ENCODE measurements at places on chromosomes 6 and 20.

DNA sequence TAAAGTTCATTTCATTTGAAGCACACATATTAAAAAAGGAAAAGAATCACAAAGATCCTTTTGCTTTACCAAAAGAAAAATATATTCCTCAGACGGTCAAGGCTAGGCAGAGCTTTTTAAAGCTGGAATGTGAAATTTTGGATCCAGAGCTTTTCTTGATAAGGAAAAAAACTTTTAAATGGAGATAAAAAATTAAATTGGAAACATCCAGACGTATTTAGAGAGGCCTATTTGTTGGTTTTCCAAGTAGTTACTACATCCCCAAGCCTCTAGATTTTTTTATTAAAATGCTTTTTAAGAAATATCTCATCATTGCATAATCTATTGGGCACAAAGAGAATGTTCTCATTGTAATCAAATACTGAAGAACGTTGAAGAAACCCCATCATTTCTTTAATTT is 385.7 kb upstream of the CITED2 start:
- DNase-seq = no peak

GRCh38 chr6:90179190-90180169 is 117.2 kb downstream of the BACH2 start:
- DNase-seq = no peak

GRCh38 chr6:166112580-166112979 is 55.1 kb downstream of the TBXT start:
- DNase-seq = no peak

DNA sequence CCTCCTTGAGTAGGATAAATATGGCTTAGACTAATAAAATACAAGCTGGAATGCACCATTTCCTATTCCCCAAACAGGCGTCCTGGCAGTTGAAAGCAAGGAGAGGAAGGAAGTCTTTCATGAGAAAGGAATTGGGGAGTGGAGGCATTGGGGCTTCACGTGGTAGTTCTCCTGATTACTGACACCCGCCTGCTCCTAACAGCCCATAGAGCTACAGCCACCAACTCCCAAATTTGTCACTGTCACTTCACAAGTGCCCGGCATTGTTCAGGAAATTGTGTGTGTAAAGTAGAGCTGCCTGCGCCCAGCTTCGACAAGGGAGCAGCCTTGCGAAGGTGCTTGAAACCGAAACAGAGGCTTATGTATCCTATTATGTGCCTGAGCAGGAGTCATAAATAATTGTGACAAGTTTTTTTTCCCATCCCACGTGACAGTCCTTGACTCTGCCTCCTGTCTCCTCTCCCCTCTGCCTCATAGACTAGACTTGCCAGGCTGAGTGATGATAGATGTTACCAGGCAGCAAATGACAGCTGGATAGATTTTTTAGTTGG is 301.7 kb upstream of the ZFP64 start:
- no peak for DNase-seq

DNA sequence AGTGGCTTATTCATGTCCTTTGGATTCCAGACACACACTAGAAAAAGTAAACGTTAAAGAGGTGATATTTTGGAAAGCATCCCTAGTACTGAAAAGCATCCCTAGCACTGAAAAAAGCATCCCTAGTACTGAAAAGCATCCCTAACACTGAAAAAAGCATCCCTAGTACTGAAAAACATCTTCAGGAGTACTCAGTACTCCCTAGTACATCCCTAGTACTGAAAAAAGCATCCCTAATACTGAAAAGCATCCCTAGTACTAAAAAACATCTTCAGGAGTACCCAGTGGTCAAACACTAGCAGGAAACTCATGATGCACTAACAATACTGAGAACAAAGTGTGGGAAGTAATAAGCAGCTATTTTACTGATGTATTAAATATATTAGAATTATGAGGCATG is 45.6 kb upstream of the SAMHD1 start:
- no peak for DNase-seq

DNA sequence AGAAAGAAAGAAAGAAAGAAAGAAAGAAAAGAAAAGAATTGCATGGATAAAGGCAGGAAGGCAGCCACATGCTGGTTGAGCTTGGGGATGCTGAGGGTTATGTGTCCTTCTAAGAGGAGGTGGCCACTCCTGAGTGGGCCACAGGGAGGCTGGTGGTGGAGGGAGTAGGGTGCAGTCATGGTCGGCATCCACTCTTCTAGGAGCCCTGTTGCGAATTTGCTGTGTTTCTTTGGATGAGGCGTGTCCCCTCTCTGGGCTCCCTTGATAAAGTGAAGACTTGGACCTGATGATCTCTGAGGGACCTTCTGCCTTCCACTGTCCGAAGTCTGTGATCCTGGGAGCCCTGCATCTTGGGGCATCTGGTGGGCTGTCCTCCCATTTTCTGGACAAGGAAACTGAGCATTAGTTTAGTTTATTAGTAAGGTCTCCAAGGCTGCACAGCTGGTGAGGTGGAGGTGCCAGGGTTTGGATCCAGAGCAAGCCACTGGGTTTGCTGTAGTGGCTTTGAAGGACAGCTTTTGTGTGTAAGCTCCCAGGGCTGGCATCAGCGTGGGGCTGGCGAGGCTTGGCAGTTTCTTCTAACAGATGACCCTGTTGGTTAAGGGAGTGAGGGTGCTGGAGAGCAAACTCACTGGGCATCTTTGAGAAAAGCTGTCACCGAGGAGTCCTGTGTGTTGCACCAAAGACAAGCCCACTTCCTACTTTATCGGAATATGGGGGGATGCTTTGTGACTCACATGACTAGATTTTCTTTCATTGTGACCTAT is 4.3 kb downstream of the DLGAP4 start:
- no peak for DNase-seq

DNA sequence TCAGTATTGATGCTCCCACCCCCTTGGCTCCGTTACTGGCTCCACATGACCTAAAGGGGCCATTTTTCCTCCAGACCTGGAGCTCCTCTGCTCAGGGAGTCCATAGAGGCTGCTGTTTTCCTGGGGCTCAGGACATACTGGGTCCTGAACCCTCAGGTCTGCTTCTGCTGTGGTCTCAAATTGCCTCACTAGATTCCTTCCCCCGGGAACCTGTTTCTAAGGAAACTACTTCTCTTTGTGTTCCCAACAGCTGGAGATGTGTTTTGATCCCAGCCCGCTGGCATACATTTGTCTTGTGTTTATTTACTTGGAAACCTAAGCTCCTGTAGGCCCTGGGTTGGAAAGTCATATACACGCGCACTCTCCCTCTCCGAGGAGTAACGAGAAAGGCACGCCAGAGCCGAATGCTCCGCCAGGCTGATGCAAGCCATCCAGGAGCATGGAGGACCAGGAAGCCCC is 222.8 kb downstream of the UST start:
- no peak for DNase-seq

- no peak for DNase-seq
These were observed 492.0 kb upstream of the SULF2 start for GRCh38 chr20:48277266-48277665.

DNA sequence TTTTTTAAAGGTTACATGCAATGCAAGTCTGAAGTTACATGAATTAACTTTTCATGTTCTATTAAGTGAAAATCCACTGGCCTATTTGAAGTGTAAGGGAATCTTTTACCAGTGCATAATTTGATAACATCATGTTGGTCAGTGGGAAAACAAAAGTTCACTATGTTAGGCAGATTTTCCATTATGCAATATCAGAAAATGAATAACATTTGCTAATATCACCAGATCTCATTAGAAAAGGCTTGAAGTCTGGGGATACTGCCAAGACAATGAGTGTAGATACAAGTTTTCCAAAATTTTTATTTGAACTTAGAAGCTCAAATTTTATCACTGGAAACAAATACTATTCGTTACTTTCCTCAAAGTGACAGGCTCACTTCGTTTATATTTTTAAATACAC is 296.4 kb upstream of the CDH4 start:
- DNase-seq = no peak

- no peak for DNase-seq
These were observed 21.6 kb downstream of the SOBP start for GRCh38 chr6:107511511-107511993.

GRCh38 chr6:16048221-16048620 is 80.7 kb upstream of the MYLIP start:
- no peak for DNase-seq

- DNase-seq = no peak
These were observed 4.8 kb downstream of the HRH3 start for GRCh38 chr20:62215020-62215990.

GRCh38 chr6:149979293-149979692 is 15.6 kb downstream of the ULBP1 start:
- no peak for DNase-seq

DNA sequence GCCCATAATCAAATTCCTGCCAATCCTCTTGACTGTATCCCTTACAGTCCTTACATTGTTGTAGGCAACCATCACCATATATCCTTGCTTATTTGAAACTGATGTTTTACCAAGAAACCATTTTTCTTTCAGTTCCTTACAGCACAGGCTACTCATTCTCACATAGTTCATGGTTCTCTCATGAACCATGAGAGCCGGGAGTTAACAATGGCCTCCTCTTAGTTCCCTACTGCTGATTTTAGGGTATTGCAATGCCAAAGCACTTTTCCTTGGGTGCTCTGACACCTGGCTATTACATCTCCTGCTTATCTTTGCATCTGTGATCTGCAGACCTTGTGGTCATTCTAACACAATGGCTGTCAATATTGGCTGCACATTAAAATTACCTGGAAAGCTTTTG is 133.4 kb downstream of the MYB start:
- DNase-seq = no peak

DNA sequence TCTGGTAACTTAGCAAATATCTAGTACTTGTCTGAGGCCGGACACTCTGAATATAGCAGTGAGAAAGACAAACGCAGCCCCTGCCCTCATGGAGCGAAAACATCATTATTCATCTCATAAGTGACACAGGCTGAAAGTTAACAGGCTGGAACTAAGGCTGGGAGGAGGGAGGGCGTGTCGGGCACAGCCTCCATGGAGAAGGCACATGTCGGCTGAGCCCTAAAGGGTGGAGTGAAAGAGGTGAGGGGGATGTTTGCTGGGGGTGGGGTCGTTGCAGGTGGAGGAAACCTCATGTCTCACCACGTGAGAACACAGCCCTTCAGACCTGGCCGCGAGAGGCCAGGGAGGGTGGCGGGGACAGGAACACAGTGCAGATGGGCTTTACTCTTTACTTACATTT is 108.8 kb upstream of the FOXC1 start:
- no peak for DNase-seq

DNA sequence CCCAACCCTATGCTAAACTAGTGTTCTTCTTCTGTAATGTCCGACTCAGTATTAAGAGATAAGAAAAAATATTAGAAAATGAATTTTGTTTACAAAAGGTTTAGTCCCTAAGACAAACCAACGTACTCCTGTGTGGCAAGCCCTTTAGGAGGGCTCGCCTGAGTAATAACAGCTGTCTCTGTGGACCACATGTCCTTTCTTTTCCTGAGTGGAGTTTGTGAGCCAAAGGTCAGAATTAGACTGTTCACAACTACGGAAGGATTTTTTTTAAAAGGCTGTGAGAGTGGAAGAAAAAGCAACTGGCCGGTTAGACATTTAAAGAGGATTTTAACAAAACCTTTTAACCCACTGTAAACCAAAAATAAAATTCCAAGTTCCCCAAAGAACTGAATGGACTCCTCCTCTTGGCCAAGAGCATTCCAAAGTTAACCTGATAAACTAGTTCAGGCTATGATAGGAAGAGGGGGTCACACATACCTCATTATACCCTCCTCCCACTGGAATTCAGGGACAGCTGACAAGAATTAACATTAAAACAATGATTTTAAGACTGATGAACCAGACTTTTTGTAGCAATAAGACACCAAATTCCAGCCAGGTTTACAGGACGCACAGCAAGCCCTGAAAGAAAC is 43.5 kb downstream of the FAM184A start:
- DNase-seq = no peak

DNA sequence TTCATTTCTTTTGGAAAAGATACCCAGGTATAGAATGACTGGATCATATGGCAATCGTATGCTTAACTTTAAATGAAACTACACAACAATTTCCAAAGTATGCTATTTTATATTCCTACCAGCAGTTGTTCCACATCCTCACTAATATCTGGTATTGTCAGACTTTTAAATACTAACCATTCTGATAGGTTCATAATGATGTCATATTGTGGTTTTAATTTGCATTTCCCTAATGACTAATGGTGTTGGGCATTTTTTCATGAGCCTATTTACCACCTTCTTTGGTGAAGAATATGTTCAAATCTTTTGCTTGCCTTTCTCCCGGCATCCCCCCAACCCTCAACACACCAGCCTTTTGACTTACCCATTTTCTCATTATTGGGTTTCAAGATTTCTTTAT is 96.2 kb upstream of the HMGN3 start:
- no peak for DNase-seq

Data from stimulated activated CD4-positive, alpha-beta T cell treated with anti-CD3 and anti-CD28 coated beads, TNF-alpha, amount 100 ng/mL, for 1 hour (primary cell).